ENCODE measurements at places on chromosomes 6 and 20. TPM values are rescaled to one million over a fixed set of nuclear protein-coding genes. Genes with fewer than 3 reads are reported as not detected.

The ZC3H12D gene
- 2.7 TPM for total RNA-seq

The OR2J3 gene
- total RNA-seq = not detected

The RIPPLY2 gene
- total RNA-seq = not detected

The CLVS2 gene
- not detected for total RNA-seq

GRCh38 chr20:44780226-44780625 lies 30.1 kb downstream of the RIMS4 start:
- peak; percentile 55 for DNase-seq

- no peak for DNase-seq
Measured at GRCh38 chr6:161961796-161962195, 687.9 kb upstream of the AGPAT4 start.

DNA sequence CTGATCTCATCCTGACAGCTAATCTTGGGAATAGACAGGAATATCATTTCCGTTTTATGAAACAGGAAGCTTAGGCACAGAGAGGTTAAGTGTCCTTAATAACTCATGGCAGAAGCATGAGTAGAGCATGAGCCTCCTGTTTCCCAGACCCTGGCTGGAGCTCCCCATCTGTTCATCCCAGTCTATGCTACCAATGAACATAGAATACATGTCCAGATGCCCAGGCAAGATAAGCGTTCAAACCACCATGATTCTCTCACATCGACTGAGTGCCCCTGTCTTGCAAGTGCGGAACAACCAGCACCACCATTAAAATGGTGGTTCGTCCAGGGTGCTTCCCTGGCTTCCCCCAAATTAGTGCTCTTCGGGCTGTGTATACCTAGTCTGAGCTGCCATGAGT lies 217.1 kb downstream of the FARS2 start:
- no peak for DNase-seq

DNA sequence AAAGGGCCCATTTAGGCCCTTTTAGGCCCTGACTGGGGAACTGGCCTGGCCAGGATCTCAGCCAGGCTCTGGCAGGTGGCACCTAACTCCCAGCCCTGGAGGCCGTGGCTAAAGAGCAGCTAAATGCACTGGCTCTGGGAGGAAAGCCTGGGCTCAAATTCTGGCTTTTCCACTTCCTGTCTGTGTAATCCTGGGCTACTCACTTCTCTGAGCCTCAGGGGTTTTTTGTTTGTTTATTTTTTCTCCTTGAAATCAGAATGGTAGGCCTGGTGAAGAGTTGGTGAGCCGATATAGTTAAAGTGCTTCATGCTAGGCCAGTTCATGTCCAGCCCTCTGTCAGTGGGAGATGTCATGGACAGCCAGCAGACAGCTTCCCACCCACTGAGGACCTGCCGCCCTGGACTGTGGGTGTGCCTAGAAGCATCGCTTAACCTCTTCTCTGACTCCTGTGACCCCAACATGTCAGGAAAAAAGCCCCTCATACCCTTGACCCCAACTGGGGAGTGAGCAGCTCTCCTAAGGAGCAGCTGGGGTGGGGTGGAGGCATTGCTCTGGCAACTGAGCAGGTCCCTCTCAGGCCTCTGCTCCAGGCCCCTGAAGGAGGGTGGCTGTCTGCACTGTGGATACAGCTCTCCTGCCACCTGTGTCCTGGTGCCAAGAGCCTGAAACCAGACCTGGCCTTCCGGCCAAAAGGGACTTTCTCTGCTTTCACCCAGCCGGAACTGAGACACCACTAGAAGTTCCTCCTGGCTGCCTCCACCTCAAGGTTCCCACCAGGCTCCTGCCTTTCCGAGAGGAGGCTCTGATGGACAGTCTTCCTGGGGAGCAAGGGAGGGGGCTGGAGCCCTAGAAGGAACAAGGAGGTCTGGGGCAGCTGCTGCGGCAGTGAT lies 57.2 kb upstream of the MYL9 start:
- no peak for DNase-seq

- no peak for DNase-seq
Measured at GRCh38 chr6:4606821-4607704, 169.1 kb upstream of the CDYL start.

DNA sequence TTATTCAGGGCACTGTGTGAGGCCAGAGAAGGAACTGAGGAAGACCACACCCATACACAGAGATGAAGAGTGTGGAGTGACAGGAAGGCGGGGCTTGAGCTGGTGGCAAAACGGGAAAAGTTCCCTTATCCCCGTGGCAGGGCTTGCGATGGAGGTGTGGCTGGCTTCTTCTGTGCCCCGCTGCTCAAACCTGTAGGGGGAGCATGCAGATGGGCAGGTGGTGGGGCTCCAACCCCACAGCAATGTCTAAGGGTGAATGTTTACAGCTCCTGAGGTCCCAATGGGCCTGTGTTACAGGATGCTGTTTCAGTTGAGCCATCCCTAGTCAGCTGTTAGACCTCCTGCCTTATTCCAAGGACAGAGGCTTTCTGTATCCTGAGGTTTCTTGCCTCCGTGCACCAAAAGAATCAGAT lies 105.9 kb downstream of the LY86 start:
- no peak for DNase-seq

DNA sequence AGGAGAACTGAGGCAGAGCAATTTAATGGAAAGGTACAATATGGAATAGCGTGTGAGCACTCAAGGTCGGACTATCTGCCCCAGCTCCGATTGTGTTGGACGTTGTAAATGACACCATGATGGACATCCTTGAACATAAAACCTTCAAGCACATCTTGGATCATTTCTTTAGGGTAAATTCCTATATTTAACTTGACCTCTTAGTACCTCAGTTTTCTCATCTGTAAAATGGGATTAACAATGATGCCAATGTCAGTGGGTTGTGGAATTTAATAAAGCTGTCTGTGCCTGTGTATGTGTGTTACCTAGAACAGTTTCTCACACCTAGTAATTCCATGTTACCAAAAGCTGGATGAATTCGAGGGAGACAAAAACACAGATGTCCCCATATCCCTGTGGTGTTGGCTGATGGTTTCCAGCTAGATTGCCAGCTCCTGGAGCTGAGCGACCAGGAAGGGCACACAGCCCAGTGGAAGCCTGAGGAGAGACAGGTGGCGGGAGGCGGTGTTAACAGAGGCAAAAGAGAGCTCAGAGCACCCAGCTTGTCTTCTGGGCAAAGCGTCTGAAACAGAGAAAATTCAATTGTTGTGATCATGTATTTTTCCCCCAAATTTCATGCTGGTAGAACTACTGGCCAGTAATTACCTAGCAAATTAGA lies 32.6 kb downstream of the MDFI start:
- DNase-seq = no peak

The PPDPF gene
- 7.0 TPM for total RNA-seq

DNA sequence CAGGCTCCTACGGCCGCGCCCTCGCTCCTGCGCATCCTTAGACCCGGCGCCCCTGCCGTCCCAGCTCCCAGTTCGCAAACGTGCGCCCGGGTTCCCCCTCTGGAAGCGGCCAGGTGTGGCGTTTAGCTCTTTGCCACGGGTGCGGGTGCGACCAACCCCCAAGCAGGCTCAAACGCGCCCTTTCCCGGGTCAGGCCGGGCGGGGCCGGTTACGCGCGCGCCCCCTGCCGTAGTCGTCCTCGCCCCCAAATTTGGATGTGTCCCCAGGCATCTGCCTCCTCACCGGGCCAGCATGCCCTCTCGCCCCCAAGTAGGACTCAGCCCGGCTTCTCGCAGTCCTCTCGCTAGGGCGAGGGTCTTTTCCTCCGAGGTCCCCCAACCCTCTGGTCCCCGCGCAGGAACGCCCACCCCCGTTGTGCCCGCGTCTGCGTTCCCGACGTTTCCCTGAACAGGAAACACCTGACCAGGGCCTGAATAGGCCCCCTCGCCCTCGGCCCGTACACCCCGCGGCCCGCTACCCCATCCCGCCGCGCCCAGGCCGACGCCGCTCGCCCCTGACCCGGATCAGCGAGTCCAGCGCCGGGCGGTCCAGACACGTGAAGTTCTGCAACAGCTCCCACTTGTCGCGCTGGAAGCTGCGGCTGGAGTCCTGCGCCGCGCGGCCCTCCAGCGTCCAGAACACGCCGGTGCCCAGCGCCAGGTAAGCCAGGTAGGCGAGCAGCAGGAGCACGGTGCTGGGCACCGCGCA lies 520 bp downstream of the KCNK17 start:
- DNase-seq = no peak

The MYCT1 gene
- not detected for total RNA-seq

The ZNF391 gene
- total RNA-seq = 1.7 TPM

- no peak for DNase-seq
Measured at GRCh38 chr20:5234978-5235377, 81.8 kb downstream of the PROKR2 start.

GRCh38 chr20:3203315-3204123 lies 963 bp downstream of the DDRGK1 start:
- peak; percentile 50 for DNase-seq

GRCh38 chr20:48777005-48777404 lies 50.8 kb downstream of the PREX1 start:
- no peak for DNase-seq

- DNase-seq = no peak
Measured at GRCh38 chr6:106732376-106732940, 103.1 kb downstream of the QRSL1 start.

- DNase-seq = no peak
Measured at GRCh38 chr6:80566361-80566760, 459.9 kb downstream of the BCKDHB start.

GRCh38 chr6:24974182-24975171 lies 38.7 kb upstream of the RIPOR2 start:
- DNase-seq = no peak

The IL17F gene
- not detected for total RNA-seq

The WFDC9 gene
- not detected for total RNA-seq

The EDEM2 gene
- 46.9 TPM for total RNA-seq

The TMEM170B gene
- 14.3 TPM for total RNA-seq

GRCh38 chr20:40268321-40269075 lies 420.5 kb downstream of the MAFB start:
- no peak for DNase-seq

DNA sequence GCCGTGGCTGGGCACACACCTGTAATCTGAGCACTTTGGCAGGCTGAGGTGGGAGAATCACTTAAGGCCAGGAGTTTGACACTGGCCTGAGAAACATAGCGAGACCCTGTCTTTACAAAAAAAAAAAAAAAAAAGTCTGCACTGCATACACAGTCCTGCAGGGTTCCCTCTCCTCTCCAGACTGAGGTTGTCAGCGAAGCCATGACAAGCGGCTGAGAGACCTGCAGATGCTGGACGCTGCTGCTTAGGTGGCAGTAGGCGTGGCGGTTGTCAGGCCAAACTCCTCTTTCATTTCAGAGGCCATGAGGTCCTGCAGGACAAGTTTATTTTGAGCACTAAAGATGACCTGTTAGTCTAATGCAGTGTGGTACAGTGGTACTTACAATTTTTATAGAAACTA lies 86.5 kb downstream of the FAM120B start:
- DNase-seq = no peak

DNA sequence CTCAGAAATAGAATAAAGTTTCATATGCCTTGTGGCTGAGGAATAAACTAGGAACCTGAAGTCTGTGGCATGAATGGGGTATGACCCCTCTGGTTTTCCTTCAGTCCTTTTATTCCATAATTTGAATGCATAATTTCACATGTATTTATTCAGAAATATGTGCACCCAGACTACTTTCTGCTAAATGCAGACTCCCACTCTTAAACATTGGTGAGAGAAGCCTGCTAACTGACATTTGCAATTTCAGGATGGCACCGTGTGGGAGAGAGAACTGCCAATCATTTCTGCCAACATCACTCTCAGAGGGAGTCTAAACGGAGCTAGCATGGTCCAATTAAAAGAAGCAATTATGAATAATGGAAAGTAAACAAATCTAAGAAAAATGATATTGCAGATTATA lies 141.3 kb downstream of the ADGRB3 start:
- DNase-seq = no peak

GRCh38 chr6:14729129-14729871 lies 516.6 kb upstream of the JARID2 start:
- DNase-seq = no peak

The CCDC167 gene
- total RNA-seq = 66.8 TPM

DNA sequence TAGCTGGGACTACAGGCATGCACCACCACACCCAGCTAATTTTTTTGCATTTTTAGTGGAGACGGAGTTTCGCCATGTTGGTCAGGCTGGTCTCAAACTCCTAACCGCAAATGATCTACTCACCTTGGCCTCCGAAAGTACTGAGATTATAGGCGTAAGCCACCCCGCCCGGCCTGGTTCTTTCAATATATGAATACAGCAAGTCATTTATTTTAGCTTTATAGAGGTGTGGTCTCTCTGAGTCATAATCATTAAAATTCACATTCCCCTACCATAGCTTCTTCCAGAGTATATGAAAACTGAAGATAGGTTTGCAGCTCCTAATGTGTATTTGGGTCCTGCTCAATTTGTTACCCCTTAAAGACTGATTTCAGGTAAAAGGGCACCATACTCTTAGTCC lies 88.5 kb upstream of the FAM8A1 start:
- DNase-seq = no peak

GRCh38 chr6:3899970-3900439 lies 50.8 kb downstream of the FAM50B start:
- peak; percentile 62 for DNase-seq

DNA sequence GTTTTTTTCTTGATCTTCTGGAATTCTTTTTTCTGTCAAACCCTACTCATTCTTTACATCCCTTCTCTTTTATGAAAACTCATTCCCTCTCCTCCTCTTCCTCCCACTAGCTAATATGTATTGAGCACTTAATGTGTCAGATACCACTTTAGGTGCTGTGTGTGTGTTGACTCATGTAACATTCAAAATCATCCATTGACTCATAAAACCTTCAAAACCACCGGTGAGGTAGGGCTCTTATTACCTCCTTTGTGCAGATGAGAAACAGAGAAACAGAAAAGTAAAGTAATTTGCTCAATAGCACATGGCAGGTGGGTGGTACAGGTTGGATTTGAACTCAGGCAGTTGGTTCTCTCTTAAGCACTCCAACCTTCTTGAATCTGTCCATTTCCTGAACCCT lies 136.3 kb upstream of the NEDD9 start:
- no peak for DNase-seq

The SMLR1 gene
- total RNA-seq = 104 TPM

- DNase-seq = no peak
Measured at GRCh38 chr6:138404666-138405337, 779 bp downstream of the HEBP2 start.

DNA sequence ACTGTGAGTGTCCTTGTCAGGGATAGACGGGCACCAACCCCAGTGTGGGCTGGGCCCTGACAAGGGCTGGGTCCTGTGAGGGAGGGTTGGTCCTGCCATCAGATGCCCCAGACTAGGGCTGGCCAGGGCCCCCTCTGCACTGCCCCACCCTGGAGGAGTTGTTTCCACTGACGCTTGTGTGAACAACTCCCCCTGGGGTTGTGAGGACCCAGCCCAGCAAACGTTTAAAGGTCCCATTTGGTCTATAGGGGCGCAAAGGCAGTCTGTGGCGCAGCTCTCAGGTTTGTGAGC lies 104.1 kb downstream of the BMP7 start:
- DNase-seq = no peak

- DNase-seq = no peak
Measured at GRCh38 chr6:147528511-147529145, 20.1 kb downstream of the SAMD5 start.

GRCh38 chr6:16519265-16520242 lies 241.7 kb downstream of the ATXN1 start:
- DNase-seq = peak; percentile 86

DNA sequence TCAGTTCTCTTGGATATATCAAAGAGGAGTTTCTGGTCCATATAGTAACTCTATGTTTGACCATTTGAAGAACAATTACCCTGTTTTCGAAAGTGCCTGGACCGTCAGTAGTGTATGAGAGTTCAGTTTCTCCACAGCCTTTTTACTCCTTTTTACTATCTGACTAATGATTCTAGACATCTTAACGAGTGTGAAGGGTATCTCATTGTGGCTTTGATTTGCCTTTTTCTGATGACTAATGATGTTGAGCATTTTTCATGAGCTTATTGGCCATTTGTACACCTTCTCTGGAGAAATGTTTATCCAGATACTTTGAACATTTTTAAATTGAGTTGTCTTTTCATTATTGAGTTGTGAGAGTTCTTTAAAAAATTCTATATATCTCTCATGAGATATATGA lies 114.9 kb upstream of the ATXN1 start:
- no peak for DNase-seq

Measured in HepG2 (cell line).